Activated CD4-positive, CD25-positive, alpha-beta regulatory T cell (primary cell): ENCODE measurements at places on chromosomes 7 and 10.
A peak's percentile ranks its signal among the peaks of the same experiment; 100 is the strongest.

DNA sequence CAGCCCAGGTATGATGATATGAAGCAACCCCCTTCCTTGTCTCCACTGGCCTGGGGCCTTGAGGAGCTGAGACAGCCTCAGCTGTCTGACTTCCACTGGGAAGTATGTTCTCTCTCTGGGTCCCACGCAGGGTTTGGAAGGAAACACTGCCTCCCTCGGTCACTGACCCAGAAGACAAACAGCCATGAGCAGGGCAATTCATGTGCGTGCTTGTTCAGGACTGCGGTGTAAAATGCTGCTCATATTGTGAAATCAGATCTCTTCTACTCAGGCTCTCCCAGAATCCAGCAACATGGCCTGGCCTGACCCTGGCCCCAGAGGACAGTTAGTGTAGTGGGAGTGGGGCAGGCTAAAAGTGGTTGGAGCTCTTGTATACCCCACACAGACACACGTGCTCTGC is 2.8 kb downstream of the CLCN1 start:
- no peak for DNase-seq

DNA sequence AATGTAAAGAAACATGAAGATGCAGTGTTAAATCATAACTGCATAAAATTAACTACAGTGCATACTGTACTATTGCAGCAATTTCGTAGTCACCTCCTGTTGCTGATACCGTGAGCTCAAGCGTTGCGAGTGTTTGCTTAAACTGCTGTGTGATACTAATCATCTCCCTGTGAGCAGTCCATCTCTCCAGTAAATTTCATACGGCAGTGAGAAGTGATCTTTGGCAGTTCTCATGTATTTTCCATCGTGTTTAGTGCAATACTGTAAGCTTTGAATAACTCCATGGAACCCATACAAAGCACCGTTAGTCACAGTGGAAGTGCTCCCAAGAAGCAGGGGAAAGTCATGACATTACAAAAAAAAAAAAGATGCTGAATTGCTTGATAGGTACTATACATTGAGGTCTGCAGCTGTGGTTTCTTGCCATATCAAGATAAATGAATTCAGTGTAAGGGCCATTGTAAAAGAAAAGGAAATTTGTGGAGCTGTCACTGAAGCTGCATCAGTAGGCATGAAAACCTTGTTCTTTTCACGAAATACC is 360.4 kb downstream of the EXOC4 start:
- no peak for DNase-seq

GRCh38 chr7:12210179-12211053 is 678 bp upstream of the TMEM106B start:
- DNase-seq: peak; percentile 9

DNA sequence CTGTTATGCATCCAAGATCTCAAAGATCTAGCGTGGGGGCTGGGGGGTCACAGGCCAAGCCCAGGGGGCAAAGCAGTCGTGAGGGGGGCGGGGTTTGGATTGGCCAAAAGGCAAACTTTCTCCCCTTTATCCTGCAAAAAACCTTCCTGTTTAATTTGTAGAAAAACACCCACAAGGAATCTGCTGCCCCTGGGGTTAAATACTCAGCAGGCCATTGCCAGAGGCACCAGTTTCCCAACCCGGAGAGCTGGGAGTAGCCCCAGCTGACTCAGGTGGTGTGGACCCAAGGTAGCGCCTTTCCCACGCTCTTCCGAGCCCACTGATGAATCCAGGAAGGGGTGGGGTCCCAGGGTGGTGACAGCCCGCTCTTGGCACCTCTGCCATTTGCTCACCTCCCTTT is 21.4 kb downstream of the KCP start:
- no peak for DNase-seq

DNA sequence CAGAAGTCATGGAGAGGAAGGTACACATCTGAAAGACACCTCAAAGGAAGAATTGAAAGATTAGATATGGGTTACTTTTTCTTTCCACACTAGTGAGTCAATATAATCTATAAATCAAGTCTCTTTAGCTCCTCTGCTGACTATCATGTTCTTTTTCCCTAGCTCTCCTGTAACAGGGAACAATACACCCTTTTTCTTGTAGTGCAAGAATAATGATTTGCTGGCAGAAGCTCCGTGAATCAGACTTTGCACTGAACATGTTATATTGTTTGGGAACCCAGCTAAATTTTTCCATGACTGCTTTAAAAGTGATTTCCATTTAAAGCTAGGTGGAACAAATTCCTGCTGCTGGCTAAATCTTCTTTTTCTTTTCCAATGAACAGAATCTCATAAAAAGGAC is 756.6 kb upstream of the C7orf33 start:
- DNase-seq: no peak

DNA sequence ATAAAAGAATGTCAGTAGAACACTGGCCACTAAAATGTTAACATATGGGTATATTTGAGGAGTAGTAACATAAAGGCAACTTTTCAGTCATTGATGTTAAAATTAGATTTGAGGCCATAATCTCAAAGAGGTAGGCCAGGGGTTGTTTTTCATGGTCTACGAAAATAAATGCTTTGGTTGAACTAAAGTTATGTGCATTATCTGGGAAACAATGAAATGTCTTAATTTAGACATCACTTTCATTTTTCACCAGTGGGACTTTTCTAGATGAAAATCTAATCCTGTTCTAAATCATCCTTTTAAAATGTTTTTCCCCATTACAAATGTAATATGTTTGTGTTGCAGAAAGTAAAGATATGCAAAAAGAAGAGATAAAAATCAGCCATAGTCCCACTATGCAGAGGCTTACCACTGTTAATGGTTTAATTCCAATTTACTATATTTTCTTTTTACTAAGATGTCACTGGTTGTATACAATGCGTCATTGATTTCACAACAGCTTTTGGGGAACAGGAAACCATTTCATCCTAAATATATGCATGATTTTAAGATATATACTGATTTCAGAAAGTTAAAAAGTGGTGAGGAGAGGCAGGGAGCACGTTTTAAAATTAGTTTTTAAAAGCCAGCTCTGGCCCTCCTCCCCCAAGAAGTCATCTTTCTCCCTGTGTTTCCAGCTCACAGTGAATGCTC is 64.3 kb downstream of the ARID5B start:
- no peak for DNase-seq

- DNase-seq: peak; percentile 4
Observed at GRCh38 chr7:120805636-120806388, 52.1 kb downstream of the TSPAN12 start.

DNA sequence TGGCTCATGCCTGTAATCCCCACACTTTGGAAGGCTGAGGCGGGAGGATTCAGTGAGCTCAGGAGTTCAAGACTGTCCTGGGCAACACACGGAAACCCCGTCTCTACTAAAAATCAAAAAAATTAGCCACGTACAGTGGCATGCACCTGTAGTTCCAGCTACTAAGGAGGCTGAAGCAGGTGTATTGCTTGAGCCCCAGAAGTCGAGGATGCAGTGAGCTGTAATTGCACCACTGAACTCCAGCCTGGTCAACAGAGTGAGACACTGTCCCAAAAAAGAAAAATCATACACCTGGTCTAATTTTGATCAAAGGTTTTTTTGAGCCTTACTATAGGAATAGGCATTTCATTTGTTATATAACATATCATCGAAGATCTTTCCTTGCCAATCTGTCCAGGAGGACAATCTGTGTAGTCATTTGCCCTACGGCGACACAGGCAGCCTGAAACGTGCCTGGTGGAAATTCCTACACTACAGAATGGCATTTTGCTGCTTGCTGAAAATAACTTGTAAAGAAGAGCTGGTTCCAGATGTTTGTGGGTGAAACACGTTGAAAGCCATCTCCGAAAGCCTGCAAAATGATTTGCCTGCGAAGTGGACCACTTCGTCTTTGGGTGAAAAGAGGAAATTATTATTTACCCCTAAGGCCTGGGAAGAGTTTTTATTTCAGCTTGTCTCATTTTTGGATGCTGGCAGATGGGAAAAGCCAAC is 31.3 kb upstream of the GDI2 start:
- DNase-seq: no peak

DNA sequence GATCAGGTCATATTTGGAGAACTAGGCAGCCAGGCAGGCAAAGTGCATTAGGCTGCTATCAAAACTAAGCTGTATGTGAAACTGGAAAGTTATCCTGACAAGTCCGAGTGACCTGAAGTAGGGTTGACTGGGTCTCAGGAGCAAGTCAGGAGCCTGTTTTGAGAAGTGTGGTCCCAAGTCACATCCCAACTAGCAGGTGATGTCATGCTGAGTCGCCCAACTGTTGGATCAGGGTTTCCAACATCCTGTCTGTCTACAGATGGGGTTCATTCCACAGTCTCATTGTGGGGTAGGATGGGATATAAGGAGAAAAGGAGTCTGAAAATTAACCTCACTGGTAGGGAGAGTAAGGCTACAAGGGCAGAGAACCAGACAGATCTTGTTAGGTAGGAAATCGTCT is 27.0 kb downstream of the SLC26A4 start:
- DNase-seq: no peak

- no peak for DNase-seq
Observed at GRCh38 chr7:47601881-47602249, 20.0 kb upstream of the TNS3 start.

DNA sequence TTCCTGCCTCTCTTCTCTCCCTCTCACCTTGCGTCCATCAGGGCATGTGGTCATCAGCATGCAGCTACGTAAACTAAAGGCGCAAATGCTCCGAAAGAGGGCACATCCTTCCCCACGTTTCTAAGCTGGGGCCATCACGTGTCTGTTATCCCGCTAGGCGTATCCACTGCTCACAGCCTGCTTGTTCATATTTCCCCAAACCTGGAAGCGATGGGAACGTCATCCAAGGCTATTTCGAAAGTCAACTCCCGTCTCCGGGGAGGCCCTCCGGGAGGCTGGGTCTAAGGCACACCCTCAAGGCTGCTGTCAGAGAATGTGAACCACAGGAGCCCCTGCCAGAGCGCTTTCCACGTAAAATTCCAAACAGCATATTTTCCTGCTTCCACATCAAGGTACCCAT is 199.2 kb downstream of the DIP2C start:
- no peak for DNase-seq

DNA sequence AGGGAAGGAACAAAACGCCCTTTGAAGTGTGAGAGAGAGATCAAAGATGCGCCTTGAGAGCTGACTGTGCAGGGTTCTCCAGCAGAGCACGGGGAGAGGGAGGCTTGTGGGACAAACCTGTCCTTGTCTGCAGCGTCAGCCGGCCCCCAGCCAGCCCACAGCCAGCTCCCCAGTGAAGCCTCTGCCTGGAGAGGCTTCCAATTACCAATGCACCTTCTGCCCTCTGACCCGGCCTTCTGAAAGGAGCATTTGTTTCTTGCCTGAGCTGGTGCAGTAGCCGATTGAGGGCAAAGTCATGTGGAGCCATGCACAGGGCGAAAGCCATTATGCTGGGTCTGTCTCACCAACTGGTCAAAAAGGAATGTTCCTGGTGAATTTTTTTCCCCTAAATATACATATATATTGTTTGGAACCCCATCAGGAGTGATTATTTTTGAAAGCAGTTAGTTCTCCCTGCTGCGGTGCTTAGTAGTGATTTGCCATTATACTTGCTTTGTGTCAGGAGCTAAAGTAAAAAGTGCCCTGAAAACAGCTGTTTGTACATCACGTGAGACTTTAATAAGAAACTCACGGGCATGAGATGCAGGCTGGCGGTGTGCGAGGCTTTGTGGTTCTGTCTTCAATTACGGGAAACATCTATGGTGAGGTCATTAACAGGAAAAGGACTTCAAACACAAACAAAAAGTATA is 268.6 kb downstream of the KLF6 start:
- no peak for DNase-seq

- DNase-seq: no peak
Observed at GRCh38 chr10:72309290-72310240, 35.8 kb downstream of the DDIT4 start.

DNA sequence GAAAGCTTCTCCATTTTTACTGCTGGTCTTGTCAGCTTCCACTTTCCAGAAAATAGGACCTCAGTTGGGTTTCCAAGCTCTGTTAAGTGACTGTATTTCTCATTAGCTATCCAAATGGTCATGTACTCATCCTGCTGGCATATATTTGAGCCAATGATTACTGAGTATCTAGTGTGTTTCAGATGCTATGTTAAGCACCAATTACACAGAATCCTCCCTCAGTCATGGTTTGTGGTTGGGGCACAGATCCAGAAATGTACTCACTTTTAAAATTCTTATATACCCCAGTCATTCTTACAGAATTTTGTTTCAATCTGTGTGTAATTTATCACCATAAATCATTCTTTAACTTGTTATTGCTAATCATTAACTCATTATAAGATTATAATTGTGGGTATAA is 362.3 kb upstream of the MTPN start:
- DNase-seq: no peak

- no peak for DNase-seq
Observed at GRCh38 chr10:97821308-97822038, 28.2 kb upstream of the GOLGA7B start.

DNA sequence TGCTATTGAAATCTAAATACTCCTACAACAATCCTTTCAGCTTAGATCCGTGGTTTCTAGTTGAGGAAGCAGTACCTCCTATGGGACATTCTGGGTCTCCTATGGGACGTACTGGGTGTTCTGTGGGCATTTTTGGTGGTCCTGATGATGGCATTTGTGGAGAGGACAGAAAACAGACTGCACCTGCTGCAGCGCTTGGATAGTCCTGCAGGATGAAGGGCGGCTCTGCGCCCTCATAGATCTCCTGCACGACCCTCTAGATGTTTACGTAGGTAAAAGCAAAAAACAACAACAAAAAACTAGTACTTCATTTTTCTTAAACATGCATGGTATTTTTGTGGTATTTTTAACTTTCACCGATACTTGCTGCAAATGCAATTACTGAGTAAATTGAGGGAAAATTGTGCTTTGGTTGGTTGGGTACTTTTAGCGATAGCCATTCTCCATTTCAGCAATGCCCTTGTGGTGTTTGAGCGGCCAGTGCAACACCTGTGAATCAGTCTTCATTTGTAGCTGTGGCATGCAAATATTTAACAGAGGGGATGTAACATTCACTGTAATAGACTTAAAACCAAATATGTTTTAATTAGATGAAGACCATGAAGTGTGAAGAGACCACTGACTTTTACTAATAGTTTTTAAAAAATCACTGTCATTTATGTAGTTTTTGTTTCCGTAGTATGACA is 461.2 kb downstream of the SDK1 start:
- DNase-seq: no peak

DNA sequence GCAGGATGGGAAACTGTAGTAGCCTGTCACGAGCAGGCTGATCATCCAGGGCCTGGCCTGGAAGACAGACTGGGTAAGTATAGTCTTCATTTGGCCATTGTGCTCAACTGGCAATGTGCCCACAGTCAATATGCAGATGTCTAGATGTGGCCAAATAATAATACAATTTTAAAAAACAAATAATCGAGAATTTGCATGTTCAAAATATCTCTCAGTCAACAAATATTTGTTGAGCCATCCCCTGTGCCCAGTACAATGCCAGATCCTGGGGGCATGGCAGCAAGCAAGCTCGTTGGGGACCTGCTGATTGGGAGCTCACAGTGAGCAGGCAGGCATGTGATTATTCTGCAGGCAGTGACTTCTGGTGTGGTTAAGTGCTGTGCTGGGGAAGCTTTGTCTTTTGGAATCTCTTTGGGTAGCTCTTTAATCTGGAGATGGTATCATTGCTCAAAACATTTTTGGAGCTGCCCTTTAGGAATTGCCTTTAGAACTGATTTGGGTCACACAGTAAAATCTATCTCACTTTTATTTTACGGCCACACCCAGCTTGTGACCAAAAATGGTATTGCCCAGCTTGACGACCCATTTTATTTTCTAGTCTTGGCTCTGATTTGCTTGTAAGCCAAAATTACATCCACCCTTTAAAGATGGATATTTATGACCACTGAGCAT is 92.2 kb downstream of the PLCE1 start:
- no peak for DNase-seq

GRCh38 chr10:26717476-26717875 is 20.0 kb downstream of the PDSS1 start:
- DNase-seq: no peak
